ENCODE measurements at places on chromosomes 12 and 14.

DNA sequence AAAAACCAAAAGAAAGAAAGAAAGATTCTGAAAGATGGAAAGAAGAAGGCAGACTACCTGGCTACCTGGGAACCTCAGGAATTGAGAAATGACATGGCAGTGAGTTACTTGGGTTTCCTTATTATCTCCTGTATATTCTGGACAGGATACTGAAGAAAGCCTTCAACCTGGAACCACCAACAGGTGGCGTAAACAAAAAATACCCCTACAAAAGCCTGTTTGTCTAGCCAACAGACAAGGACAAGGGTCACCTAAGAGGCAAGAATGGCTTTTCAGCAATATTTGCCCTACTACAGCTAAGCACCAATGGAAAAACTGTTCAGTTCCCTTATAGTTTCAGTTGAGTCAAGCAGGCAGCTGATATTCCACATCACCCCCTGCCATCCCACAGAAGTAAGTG is 274.9 kb downstream of the GPHN start:
- DNase-seq, result no peak

GRCh38 chr12:32471591-32472001 is 72.2 kb downstream of the FGD4 start:
- DNase-seq, result peak; percentile 38

DNA sequence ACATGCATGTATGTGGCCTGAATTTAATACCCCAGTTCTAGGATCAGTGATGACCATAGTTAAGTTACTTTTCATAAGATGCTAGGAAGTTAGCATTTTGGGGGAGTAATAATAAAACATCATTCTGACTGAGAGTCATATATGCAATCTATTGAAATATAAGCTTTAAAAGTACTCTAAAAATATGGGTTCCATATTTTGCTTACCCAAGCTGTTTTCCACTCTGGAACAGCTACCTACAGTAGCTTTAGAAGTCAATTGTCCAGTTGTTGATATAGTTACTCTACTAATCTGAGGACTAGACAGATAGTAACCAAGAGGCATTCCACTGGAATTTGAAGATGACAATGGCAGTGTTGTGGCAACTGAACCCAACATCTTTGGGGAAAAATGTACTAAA is 4.0 kb downstream of the LMNTD1 start:
- no peak for DNase-seq

DNA sequence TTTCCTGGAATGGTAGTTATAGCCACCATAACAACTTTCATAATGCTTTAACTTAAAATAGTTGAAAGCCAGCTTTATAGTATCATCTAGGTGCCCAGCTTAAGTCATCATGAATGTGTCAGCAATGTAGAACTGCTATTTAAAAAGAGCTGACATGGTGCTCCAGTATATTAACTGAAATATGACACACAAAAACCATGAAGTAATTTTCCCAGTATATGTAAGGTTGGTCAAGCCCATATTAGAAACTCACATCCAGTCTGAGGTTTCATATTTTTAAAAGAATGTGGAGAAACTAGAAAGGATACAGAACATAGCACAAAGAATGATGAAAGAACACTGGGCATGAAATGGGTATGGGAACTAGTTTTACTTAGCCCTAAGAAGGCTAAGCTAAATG is 121.3 kb upstream of the KRAS start:
- DNase-seq, result no peak

DNA sequence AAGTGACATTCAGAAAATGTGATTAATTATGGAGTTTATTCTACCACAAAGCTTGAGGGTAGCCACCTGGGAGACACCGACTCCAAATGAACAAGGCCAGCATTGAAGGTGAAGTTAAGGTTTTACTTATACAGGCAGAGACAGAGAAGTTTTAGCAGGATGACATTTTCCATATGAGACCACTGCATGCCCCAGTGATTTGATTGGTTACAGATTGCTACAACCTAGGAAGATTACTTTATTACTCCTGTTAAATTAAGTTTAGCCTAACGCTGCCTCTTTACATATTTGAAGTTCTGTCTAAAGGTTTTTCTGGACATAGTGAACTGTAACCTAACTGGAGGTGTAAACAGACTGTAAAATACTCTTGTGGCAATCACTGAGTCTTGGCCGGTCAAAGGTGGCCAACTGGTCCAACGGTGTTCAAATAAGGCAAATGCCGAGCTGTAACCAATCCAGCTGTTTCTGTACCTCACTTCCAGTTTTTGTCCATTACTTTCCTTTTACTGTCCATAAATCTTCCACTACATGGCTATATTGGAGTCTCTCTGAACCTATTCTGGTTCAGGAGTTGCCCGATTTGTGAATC is 57.2 kb downstream of the RIN3 start:
- no peak for DNase-seq

DNA sequence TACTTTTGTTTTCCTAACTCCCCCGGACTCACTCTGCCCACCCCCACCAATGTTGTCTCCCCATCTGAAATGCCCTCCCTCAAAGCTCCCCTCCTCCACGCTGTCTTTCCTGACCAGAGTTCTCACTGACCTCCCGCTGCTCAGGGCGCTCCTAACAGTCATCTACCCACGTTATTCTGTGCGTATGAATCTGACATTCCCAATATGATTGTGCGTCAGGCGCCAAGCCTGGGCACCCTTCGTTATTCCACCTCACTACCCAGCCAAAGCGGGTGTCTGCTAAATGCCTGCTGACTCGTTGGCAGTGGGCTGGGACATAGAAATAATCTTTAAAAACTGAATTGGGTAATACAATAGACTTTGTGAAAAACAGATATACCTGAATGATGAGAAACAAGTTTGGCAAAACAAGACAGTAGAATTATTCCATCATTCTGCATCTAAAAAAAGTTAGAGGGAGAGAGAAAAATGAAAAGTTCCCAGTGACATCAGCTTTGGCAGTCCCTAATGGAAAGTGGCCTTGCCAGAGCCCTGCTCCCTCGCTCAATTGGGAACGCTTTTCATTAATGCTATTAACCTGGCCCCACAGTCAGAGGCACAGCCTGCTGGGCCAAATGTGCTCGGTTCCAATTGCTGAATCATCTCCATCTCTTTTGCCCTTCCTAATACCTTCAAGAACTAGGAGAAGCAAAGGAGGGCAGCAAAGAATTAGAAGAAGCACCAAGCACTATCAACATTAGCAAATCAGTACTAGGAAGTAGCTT is 74.0 kb upstream of the PLXNC1 start:
- peak; percentile 81 for DNase-seq

- no peak for DNase-seq
Observed at GRCh38 chr14:99272632-99272898, 568 bp upstream of the BCL11B start.

DNA sequence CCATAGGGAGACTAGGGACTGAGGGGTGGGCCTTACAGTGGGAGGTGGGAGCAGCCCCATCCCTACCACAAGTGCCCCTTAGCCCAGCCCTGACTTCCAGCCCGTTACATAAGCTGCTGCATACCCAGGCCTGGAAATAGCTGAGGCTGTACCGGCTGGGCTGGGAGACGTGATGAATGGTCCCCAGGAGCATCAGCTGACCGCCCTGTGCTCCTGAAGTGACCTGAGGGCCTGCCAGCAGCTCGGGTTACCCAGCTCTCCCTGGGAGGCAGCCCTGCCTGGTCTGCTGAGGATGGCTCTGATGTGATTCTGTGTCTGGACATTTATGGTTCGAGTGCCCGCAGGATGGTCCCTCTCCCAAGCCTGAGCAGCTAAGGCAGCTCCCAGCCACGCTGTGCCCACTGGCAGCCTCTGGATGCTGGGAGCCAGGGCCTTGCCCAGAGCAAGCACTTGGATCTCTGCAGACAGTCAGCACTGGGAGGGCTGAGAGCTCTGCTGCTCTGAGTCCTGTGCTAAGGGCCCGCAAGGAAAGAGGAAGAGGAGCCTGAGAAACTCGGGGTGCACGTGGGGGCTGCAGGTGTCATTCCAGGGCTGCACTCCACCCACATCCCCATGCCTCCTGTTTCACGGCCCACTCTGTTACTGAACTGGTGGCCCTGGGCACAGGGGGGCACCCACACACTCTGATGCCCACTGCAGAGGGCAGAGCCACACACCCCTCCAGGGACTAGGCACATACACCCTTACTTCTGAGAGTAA is 20.5 kb downstream of the TAMALIN start:
- DNase-seq, result no peak

- no peak for DNase-seq
Observed at GRCh38 chr12:129001-129400, 62.4 kb downstream of the IQSEC3 start.

- no peak for DNase-seq
Observed at GRCh38 chr12:79267580-79267979, 403.0 kb downstream of the SYT1 start.

DNA sequence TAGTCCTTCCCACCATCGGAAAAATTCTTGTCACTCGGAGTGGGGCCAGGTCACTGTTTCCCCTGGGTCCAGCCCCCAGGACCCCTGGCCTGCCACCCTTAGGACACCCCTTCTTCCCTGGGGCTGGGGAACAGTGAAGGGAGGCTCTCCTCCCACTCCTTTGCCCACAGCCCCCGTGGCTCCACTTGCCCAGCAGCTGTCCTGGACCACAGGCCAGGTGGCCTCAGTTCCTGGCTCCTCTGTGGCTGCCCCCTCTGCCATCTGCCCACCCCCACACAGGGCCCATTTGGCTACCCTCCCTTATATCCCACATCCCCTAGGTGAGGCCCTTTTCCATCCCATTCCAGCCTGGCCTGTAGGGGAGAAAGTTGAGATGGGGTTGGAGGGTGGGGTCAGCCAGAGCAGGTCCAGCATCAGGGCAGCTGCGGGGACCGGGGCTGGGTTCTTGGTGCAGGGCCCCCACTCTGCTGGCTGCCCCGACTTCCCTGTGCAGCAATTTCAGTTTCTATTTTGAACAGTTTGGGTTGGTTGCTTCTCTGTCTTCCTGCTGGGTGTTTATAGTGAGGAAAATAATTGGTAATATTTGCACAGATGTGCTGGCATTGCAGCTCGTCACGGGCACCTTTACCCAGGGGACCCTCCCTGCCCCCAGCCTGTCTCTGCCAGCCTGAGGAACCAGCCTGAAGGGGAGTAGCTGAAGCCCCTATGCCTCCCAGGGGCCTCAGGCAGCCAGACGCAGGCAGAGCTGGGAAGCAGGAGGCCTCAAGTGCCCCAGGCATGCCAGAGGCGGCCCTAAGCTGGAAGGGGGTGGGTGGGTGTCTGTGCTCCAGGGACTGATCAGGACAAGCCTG is 23.4 kb downstream of the SYNDIG1L start:
- DNase-seq, result no peak

DNA sequence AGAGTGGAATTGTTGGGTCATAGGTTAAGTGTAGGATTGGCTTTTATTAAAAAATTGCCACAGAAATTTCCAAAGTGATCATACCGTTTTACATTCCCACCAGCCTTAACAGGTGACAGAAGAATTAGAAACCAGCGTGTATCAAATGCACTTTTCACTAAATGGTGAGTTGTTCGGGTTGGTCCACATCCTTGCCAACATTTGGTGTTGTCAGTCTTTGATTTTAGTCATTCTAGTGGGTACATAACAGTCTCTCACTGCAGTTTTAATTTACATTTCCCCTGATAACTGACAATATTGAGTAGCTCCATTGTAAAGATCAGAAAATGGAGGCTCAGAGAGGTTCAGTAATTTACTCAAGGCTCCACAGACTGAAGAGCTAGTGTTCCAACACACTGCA is 237.8 kb upstream of the LHX5 start:
- DNase-seq, result no peak

GRCh38 chr14:96050482-96050881 is 11.3 kb downstream of the C14orf132 start:
- no peak for DNase-seq

DNA sequence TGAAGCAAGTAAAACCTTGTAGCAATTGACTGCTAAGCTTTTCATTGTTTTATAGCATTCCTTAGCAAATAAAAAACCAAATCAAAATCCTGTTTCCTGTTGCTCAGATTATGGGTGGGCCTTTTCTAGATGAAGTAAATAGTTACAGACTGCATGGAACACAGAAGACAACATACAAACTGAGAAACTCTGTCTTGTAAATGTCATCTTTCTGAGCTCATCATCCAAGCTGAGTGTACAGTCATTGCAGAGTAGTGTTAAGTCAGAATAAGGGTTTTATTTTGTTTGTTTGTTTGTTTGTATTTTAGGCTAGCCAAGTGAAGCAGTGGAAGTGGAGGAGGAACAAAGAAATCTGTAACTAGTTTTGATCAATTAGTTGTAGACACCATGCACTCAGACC is 24.4 kb upstream of the BTG1 start:
- DNase-seq, result no peak

DNA sequence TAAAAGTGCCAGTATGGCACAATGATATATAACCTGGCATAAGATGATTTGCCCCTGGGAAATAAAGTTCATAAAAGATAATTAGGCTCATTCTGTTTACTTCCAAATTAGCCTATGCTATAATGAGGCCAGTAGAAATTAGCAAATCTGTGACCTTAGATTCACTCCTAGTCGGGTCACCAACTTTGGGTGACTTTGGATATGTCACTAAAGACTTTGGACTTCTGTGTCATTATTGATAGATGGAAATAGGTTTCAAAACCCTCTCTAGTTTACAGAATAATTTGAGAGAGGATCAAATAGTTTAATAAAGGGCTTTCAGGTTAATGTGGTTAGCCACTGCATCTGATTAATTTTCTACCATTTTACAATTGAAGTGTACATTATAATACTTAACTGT is 1869.3 kb upstream of the FLRT2 start:
- DNase-seq, result no peak

- peak; percentile 23 for DNase-seq
Observed at GRCh38 chr12:64450711-64451486, 1.0 kb upstream of the TBK1 start.

GRCh38 chr14:66624336-66624937 is 116.5 kb downstream of the GPHN start:
- peak; percentile 71 for DNase-seq

GRCh38 chr14:32417956-32418552 is 89.0 kb downstream of the AKAP6 start:
- peak; percentile 31 for DNase-seq

DNA sequence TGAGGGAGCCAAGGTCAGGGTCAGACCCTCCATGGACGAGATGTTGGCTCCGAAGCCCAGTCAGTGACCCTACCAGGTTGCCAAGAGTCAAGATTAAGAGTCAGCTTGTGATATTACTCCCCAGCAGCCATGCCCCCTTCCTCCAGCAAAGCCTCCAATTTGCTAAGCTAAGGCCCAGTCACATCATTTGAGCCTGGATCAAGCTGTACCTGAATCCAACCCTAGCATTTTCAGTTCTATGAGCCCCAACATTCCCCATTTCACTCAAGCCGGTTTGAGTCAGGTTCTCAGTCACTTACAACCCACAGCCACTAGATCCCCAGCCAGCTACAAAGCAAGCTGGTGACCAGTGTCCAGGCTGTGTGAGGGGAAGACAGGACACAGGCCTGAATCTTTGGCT is 49.9 kb downstream of the SCARB1 start:
- DNase-seq, result no peak

GRCh38 chr12:119448611-119449131 is 114.1 kb downstream of the CCDC60 start:
- DNase-seq, result no peak

GRCh38 chr12:40552868-40553267 is 139.4 kb upstream of the CNTN1 start:
- DNase-seq, result no peak

DNA sequence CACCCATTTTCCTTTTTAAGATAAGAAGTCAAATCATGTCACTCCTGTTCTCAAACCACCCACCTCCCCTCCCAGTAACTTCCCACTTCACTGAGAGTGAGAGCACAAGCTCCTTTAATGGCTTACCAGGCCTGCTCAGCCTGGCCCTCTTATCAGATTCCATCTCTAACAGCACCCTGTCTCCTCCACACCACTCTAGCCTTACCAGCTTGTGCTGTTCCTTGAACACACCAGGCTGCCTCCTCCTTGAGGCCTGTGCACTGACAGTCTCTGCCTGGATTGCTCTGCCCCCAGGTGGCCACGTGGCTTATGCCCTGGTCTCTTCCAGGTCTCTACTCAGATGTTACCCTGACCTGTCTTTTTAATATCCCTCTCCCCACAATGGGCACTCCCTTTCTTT is 40.1 kb upstream of the EVL start:
- DNase-seq, result no peak
